ENCODE measurements at places on chromosomes 4 and X. TPM values are rescaled to one million over a fixed set of nuclear protein-coding genes. Genes with fewer than 3 reads are reported as not detected.

GRCh38 chr4:98386-98785, 25.9 kb upstream of the ZNF718 start:
- peaks cover 39% of the 10 kb centered on the region for H3K36me3 ChIP-seq
- H3K4me1 ChIP-seq: peaks cover 10% of the 10 kb centered on the region
- no peak overlapping the region for H3K4me3 ChIP-seq

DNA sequence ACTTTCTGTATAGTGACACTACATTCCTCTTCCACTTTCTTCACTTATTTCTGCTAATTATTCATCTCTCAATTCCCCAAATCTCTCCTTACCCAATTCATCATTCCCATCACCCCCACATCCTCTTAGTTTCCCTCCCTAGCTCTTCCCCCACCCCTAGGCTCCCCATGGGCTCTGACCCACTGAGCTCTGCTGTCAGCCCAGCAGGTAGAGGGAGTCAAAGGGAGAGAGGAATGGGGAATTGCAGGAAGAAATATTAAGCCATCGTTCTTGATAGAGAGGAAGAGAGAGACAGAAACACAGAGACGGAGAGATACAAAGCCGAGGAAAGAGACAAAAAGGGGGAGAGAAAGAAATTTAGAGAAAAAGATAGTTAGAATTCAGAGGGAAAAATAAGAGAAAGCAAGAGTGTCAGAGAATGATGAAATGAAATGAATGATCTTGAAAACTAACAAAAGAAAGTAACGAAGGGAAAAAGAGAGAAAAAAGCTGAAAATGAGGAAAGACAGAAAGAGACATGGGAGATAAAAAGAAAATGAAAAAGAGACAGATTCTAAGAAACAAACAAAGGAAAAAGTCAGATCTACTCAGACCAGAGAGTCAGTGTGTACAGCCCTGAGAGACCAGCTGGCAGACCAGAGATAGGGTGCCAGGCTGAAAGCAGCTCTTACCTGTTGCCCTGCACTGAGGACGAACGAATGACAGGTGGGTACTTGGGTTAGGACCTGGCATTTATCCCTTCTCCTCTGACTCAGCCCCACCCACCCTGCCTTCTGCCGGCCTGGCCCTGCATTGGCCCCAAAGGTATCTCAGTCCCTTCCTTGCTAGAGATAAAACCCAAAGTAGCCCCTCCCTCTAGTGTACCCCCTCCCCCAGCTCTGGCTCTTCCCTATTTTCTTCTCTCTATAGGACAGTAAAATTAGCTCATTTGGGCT, at the start of gene ALAS2:
Gene ALAS2, minus strand, starts transcription at position 707 of the 935 bp plus-strand sequence. CDS start 4,977 bp downstream, outside the sequence.
- no peak within 1 kb of the TSS for H3K27ac ChIP-seq
- no peaks in the 10 kb centered on the region for H3K36me3 ChIP-seq
- no peak within 1 kb of the TSS for H3K4me3 ChIP-seq
- no peaks in the 10 kb centered on the region for H3K4me1 ChIP-seq

- H3K4me1 ChIP-seq: peaks cover 8% of the 10 kb centered on the region
- no peaks in the 10 kb centered on the region for H3K27me3 ChIP-seq
- H3K36me3 ChIP-seq: peaks cover 4% of the 10 kb centered on the region
- no peak overlapping the region for H3K4me3 ChIP-seq
Observed at GRCh38 chrX:1529328-1529727, 7.7 kb downstream of the P2RY8 start.

DNA sequence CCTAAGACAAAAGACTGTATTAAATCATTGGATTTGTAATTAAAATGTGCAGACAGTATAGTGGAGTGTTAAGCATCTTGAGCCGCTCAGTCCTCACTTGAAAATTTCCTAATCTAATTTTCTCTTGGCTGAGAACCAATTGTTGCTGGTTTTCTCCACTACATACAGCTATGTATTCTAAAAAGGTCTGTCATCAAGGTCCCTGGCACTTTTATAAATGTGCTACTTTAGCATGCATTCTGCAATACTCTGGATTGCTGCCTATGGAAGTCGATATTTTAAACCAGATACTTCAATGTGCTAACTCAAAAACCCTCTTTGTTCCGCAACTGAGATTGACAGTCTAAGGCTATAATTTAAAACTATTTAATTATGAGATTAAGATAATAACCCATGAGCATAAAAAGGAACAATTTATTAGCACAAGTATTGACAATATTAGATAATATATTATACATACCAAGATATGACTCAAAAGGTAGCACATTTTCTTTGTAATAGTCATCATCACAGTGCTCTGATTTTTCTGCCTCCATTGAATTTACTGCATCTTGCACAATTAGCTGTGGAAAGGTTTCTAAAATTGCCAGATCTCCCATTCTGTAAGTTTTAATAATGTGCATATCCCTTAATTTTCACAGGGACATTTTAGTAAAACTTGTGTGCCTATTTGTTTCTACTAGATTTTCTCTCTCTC, 815.1 kb downstream of the ADGRL3 start:
- no peak overlapping the region for H3K27ac ChIP-seq
- no peak for DNase-seq
- H3K4me3 ChIP-seq: no peak overlapping the region
- H3K4me1 ChIP-seq: no peaks in the 10 kb centered on the region

DNA sequence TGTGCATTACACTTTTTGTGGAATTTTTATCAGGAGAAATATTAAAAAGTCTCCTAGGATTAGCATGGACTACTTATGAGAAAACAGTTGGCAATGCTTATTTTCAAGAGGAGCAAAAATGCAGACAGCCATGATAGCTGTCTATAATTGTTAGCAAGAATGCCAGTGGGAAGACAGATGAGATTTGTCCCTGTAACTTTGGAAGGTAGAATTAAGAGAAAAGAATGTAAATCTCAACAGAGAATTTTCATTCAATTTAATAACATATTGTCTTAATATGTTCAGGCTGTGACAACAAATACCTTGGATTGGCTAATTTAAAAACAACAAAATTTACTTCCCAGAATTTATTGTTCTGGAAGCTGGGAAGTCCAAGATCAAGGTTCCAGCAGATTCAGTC, 349.2 kb downstream of the IQCM start:
- H3K36me3 ChIP-seq: no peaks in the 10 kb centered on the region
- no peak overlapping the region for H3K27ac ChIP-seq

- no peaks in the 10 kb centered on the region for H3K4me1 ChIP-seq
- peaks cover 3% of the 10 kb centered on the region for H3K27me3 ChIP-seq
- H3K36me3 ChIP-seq: no peaks in the 10 kb centered on the region
- no peak for DNase-seq
- H3K4me3 ChIP-seq: no peak overlapping the region
Observed at GRCh38 chrX:22800360-22800759, 199.4 kb upstream of the DDX53 start.

GRCh38 chrX:95953564-95953963, 731.1 kb upstream of the DIAPH2 start:
- no peak overlapping the region for H3K27ac ChIP-seq
- DNase-seq: no peak
- H3K27me3 ChIP-seq: no peaks in the 10 kb centered on the region
- no peaks in the 10 kb centered on the region for H3K4me1 ChIP-seq
- no peak overlapping the region for H3K4me3 ChIP-seq

DNA sequence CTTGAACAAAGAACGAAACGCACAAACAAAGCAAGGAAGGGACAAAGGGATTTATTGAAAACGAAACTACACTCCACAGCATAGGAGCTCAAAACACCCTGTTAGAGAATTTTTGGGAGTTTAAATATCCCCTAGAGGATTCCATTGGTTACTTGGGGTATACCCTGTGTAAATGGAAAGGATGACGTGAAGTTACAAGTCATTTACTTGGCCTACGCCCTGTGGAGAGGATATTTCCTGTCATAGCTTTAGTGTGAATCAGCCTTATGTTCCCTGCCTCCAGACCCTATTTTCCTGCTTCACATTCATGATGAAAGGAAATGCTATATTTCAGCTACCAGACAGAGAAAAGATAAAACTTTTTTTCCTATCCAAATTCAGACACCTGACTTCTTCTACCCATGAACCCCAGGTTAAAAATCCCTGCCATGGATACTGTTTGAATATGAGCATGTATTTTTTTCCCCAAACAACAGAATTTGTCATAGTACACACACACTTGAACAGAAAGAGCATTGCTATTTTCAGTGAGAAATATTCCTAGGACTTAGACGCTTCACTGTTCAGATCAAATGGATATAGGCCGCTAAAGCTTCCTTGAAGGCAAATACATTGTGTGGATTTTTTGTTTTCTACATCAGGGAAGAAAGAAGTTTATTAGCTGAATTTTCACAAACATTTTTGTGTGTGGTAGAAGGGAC, 20.4 kb downstream of the PIN4 start:
- peak overlapping the region; percentile 35 for H3K27ac ChIP-seq
- peaks cover 2% of the 10 kb centered on the region for H3K27me3 ChIP-seq
- H3K4me1 ChIP-seq: no peaks in the 10 kb centered on the region

- H3K27me3 ChIP-seq: peaks cover 2% of the 10 kb centered on the region
- H3K4me3 ChIP-seq: no peak overlapping the region
- no peak overlapping the region for H3K27ac ChIP-seq
- no peak for DNase-seq
- no peaks in the 10 kb centered on the region for H3K4me1 ChIP-seq
Observed at GRCh38 chr4:175309041-175309440, 390.9 kb downstream of the ADAM29 start.

DNA sequence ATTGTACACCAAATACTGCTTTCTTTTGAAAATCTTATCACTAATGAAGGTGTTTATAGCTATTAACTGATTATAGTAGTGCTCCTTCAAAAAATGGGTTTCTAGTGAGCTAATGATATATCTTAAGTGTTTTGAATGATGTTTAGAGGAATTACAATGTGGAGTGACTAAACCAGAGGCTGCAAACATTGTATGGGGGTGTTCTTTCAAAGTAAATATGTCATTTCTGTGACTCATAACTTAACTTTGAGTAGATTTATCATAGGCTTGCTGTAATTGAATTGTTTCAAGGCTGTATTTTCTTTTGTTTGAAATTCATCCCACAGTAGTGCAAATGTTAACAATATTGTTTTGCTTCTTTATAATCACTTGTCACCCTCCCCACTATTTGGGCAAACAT, 141.6 kb downstream of the IL1RAPL2 start:
- H3K4me1 ChIP-seq: no peaks in the 10 kb centered on the region
- no peak overlapping the region for H3K4me3 ChIP-seq
- no peak overlapping the region for H3K27ac ChIP-seq
- H3K27me3 ChIP-seq: no peaks in the 10 kb centered on the region
- no peak for DNase-seq
- H3K36me3 ChIP-seq: no peaks in the 10 kb centered on the region

- no peaks in the 10 kb centered on the region for H3K4me1 ChIP-seq
- no peak for DNase-seq
- no peak overlapping the region for H3K4me3 ChIP-seq
- H3K27ac ChIP-seq: no peak overlapping the region
- H3K27me3 ChIP-seq: no peaks in the 10 kb centered on the region
Observed at GRCh38 chr4:31058656-31059055, 338.5 kb downstream of the PCDH7 start.

DNA sequence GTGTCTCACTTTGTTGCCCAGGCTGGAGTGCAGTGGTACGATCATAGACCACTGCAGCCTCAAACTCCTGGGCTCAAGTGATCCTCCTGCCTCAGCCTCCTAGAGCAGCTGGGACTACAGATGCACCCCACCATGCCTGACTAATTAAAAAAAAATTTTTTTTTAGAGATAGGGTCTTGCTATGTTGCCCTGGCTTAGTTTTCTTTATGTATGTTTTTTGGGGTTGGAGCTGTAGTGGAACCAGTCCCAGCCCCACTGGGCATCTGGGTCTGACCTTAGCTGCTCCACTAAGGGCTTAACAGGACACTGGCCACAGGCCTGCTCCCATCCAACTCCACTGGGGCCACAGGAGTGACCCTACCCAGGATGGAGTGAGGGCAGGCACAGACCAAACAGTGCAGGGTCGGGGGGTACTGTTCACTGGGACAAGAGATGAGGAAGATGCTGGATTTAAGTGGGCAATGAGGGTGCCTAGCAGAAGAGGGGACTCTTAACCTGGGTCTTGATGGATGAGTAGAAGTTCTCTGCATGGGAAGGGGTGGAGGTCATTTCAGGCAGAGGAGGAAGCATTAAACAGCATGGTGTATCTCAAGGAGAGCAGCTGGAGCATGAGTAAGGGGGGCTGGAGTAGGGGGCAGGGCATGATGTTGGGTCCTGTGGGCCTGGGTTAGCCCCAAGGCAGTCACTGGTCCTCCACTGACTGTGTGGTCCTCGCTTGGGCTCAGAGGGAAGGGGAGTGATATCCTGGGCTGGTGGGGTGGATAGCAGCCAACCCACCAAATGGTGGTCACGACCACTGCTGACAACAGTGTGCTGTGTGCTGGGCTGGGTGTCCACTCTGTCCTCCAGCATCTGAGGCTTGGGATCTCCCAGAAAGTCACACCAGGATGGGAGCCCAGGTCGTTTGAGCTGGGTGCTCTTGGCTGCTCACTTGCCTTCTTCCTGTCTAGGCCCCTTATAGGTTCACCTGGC, 24.1 kb upstream of the ADD1 start:
- peaks cover 2% of the 10 kb centered on the region for H3K27me3 ChIP-seq
- no peak for DNase-seq
- peaks cover 8% of the 10 kb centered on the region for H3K36me3 ChIP-seq
- H3K4me1 ChIP-seq: peaks cover 66% of the 10 kb centered on the region

DNA sequence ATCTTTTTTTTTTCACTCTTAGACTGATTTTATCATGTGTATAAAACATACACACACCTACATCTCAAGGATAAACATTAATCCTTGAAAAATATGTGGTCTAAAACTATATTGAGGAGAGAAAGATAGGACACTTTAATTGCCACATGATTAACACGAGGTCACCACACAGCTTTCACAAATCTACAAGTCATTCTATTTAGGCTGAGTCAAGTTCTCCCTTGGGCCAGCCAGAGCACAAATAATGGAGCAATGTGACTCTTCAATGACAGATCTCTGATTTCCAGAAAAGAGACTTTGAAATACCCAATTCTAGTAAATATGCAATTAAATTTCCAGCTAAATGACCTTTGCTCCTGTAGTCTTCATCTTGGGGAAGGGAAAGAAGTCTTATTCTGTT, 12.9 kb upstream of the ADH4 start:
- no peaks in the 10 kb centered on the region for H3K4me1 ChIP-seq
- peaks cover 1% of the 10 kb centered on the region for H3K27me3 ChIP-seq
- no peaks in the 10 kb centered on the region for H3K36me3 ChIP-seq
- DNase-seq: no peak
- no peak overlapping the region for H3K4me3 ChIP-seq

DNA sequence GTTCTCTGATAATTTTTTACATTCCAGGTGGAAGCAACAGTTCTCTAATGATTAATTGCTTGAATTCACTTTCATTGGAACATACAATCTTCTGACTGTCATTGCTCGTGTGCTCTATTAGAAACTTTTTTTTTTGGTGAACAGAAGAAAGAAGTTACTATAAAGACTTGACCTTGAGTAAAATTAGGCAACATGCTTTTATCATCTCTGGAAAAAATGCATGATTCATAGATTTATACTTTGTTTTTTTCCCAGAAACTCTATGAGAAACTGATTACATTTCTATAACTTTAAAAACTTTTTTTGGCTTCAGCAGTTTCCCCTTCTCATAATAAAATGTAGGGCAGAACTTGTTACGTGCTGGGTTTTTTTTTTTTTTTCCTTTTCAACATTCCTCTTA, 167.6 kb downstream of the ARHGAP10 start:
- no peaks in the 10 kb centered on the region for H3K4me1 ChIP-seq
- H3K4me3 ChIP-seq: no peak overlapping the region
- peaks cover 16% of the 10 kb centered on the region for H3K36me3 ChIP-seq
- H3K27ac ChIP-seq: no peak overlapping the region
- no peaks in the 10 kb centered on the region for H3K27me3 ChIP-seq

Gene STPG2
- polyA plus RNA-seq: not detected

Gene ZNF157
- not detected for polyA plus RNA-seq

Gene AFP
- polyA plus RNA-seq: not detected

Gene GAGE12H
- polyA plus RNA-seq: not detected

Gene CXorf49
- polyA plus RNA-seq: not detected

Gene STK32B
- polyA plus RNA-seq: not detected

Gene CTAG1A
- not detected for polyA plus RNA-seq

Gene MAGEA1
- polyA plus RNA-seq: not detected

Gene NSG1
- 7.9 TPM for polyA plus RNA-seq

Gene BBS12
- not detected for polyA plus RNA-seq

Gene CXCL11
- not detected for polyA plus RNA-seq
